ENCODE measurements at places on chromosomes 7 and 10.

DNA sequence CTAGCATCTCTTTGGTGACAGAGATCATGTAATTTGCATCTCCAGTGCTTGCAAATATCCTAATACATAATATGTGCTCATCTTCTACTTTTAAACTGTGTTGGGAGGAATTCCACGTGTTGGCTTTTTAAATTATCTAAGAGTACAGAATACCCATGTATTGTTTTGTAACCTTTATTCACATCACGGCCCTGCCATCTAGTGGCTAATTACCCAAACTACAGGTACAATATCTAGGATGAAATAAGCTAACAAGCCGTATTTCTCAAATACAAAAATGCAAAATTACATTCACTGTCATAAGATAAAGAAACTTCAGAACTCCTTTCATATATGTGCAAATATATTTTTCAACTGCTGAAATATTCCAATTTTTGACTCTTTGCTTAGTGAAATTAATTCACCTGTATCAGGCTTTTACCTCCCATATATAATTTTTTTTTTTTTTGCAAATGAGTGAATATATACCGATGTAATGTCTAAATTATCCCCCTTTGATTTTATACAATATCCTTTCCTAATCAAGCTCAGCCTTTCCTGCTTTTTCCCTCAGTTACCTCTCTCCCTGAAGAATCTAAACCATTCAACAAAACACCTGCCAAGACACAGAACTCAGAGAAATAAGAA lies 30.3 kb upstream of the LSM8 start:
- peak; percentile 62 for DNase-seq

DNA sequence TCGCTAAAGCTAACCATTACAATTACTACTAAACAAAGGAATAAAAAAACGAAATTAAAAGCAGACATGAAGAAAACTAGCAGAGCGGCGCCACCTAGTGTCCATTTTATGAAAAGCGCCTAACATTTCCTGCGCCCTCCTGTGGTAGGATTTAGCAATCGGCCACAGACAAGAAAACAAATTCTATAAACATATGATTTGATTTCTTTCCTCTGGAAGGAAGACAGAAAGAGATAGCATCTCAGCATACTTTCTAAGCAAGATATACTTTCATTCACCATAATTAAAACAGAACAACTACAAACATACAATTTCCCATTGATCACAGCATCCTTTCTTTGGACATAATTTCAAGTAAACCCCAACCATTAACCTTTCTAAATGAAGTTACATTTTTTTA lies 337.7 kb upstream of the NPVF start:
- peak; percentile 73 for DNase-seq

GRCh38 chr10:1468811-1469210 lies 268.5 kb downstream of the ADARB2 start:
- DNase-seq: no peak

DNA sequence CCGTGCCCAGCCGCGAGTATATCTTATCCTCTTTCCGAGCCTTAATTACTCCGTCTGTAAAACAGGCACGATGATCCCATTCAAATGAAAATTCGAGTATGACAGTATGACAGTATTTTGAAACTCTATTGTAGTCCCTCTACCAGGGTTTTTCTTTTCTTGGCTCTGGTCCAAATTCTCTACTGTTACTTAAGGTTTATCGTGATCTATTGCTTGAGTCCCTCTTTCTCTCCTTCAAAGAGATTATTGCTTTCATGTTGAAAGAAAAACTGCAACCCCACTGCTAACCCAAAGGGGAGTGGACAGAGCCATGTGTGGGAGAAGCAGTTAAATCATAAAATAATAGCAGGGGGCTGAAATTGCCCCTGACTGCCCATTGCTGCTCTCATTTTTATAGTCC lies 1156.6 kb upstream of the AUTS2 start:
- DNase-seq: no peak

DNA sequence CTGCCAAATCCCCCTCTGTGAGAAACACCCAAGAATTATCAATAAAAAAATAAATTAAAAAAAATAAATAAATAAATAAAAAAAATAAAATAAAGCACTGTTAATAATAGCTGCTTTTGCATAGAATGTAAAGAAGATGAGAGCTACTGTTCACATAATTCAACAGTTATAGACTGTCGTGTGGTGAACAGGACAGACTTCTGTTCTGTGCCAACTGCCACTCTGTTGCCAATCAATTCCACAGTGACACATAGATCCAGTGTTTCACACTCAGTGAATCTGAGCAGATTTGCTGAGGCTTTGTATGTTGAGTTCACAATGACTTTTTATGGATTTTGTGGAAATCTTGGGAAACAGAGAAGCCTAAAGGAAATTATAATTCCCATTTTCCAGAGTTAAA lies 14.9 kb downstream of the ARHGAP19 start:
- DNase-seq: no peak

GRCh38 chr7:41942468-41943093 lies 239.7 kb upstream of the INHBA start:
- DNase-seq: peak; percentile 89

GRCh38 chr10:43138757-43139241 lies 554 bp downstream of the CSGALNACT2 start:
- DNase-seq: peak; percentile 25

DNA sequence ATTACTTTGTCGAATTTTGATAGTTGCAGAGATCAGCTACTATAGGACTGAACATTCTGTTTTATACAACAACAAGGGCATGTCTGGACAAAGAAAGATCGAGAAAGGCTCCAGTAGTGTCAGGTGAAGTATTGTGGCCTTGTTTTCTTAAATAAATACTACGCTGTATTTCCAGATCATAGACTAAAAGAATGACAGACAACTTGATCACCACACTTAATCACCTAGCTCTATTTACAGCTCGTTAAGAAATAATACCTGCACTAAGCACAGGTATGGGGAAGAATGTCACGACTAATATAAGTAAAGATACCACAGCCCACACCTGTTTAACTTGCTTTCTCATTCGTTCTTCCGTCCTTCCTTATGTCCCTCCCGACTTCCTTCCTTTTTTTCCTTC lies 269.2 kb downstream of the HGF start:
- no peak for DNase-seq

- no peak for DNase-seq
These were observed 13.6 kb downstream of the HOXA1 start for GRCh38 chr7:27082171-27082570.

DNA sequence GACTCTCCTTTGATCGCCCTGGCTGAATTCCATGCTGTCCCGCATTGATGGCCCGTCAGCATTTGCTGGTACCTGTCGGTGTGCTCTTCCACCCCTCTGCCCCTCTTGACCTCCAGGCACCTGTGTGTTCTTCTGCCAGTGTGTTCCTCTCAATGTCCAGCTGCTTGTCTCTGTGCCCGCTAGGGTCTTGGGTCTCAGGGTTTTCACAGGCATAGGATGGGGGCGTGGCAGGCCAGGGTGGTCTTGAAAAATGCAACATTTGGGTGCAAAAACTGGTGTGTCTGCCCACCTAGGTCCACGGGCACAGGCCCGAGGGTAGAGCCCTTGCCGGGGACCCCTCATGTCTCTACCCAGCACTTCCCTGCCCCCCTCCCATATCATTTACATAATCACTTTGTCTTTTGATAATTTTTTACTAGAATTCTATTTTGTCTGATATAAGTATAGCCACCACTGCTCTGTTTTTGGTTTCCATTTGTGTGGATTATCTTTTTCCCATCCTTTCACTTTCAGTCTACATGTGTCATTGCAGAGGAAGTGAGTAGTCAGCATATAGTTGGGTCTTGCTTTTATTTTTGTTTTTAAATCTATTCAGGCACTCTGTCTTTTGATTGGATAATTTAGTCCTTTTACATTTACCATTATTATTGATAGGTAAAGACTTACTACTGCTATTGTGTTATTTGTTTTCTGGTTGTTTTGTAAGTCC lies 46.6 kb upstream of the ADRA2A start:
- DNase-seq: no peak

GRCh38 chr7:134850066-134850465 lies 70.6 kb downstream of the CALD1 start:
- DNase-seq: no peak

- no peak for DNase-seq
These were observed 824 bp downstream of the LRIT2 start for GRCh38 chr10:84224411-84225028.

DNA sequence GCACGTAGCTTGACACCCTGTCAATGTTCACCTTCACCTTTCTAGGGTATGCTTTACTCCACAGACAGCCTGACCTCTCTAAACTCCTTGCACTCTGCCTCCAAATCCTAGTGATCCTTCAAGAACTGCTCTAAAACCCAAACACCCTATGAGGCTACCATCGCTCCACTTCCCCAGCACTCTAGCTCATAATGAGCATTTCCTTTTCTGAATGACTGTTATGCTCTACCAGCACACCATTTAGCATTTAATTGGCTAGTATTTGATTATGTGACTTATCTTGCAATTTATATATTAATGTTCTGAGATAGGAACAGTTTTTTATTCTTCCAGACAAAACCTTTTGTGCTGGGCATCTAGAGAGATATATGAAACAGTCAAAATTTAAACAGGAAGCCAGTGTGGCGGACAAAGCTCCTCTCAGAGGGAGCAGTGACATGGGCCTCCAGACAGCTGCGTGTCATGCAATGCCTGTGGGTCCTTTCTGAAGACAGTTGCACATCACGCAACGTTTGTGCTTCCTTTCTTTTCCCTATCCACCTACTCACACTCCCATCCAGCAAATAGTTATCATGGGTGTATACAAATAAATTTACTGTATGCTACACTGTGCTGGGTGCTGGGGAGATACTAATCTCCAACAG lies 86.3 kb downstream of the ALOX5 start:
- no peak for DNase-seq

DNA sequence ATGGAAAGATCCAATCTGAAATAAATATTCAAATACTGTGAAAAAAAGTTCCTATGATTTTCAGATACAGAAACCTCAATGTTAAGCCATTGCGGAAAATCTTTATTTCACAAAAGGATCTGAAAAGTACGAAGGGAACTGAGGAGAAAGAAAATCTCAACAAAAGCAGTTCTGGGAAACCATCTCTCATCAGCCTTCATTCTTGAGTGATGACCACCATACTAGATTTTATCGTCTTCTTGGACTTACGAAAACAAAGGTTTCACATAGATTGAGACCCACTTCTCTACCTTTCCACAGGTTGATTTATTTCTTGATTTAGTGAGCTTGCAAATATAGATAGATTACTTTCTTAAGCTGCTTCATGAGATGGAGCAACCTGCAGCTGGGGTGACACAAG lies 293.4 kb upstream of the LYZL1 start:
- no peak for DNase-seq

DNA sequence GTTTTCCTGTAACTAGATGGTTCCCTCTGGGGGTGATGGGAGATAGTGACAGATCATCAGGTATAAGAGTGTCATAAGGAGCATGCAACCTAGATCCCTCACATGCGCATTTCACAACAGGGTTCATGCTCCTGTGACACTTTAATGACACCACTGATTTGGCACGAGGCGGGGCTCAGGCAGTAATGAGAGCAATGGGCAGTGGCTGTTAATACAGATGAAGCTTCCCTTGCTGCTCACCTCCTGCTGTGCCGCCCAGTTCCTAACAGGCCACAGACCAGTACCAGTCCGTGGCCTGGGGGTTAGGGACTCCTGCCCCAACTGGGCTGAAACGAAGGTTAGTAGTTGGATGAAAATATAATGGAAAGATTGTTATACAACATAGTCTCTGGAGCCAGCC lies 201.6 kb upstream of the LRRN3 start:
- DNase-seq: no peak

Measured in Daoy (cell line).